ENCODE measurements at places on chromosomes 3 and 15. TPM values are rescaled to one million over a fixed set of nuclear protein-coding genes. Genes with fewer than 3 reads are reported as not detected.

- DNase-seq = peak; percentile 2
These were observed 431.8 kb downstream of the TBL1XR1 start for GRCh38 chr3:176765382-176765900.

- no peak for DNase-seq
These were observed 762.8 kb downstream of the VGLL3 start for GRCh38 chr3:86228101-86228500.

DNA sequence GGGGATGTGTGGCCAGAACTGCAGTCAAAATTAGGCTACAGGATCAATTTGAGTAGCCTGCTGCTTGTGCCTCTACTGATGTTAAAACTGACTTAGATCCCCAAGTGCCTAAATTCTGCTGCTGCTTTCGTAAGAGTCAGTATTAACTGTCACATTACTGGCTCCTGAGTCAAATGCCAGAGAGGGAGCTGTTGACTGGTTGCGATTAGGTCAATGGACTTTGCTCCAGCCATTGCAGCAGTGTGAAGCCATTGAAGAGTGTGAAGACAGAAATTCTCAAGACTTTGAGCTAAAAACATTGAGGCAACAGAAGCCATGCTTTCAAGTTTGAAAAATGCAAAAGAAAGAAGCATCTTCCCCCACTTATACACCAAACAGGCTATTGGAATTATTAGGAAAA, 151.1 kb upstream of the MITF start:
- no peak for DNase-seq

Gene DPPA2
- not detected for total RNA-seq

Gene C2CD4A
- not detected for total RNA-seq

Data from IMR-90 (cell line).